ENCODE measurements at places on chromosomes 2 and 18. TPM values are rescaled to one million over a fixed set of nuclear protein-coding genes. Genes with fewer than 3 reads are reported as not detected.
A peak's percentile ranks its signal among the peaks of the same experiment; 100 is the strongest.

- peak overlapping the region; percentile 8 for H3K4me3 ChIP-seq
- DNase-seq = peak; percentile 16
- peak overlapping the region; percentile 90 for H3K27ac ChIP-seq
- H3K36me3 ChIP-seq = peaks cover 30% of the 10 kb centered on the region
Observed at GRCh38 chr2:38652431-38653273, 13.3 kb upstream of the GALM start.

- no peak for DNase-seq
- no peaks in the 10 kb centered on the region for H3K4me1 ChIP-seq
- H3K27me3 ChIP-seq = no peaks in the 10 kb centered on the region
- no peaks in the 10 kb centered on the region for H3K36me3 ChIP-seq
- H3K27ac ChIP-seq = no peak overlapping the region
- H3K4me3 ChIP-seq = no peak overlapping the region
Observed at GRCh38 chr2:49029406-49029805, 124.9 kb downstream of the FSHR start.

The SLC66A2 gene
- total RNA-seq = 34.6 TPM

GRCh38 chr18:23053776-23054457 lies 81.4 kb upstream of the CABLES1 start:
- H3K36me3 ChIP-seq = no peaks in the 10 kb centered on the region
- peaks cover 20% of the 10 kb centered on the region for H3K4me1 ChIP-seq

DNA sequence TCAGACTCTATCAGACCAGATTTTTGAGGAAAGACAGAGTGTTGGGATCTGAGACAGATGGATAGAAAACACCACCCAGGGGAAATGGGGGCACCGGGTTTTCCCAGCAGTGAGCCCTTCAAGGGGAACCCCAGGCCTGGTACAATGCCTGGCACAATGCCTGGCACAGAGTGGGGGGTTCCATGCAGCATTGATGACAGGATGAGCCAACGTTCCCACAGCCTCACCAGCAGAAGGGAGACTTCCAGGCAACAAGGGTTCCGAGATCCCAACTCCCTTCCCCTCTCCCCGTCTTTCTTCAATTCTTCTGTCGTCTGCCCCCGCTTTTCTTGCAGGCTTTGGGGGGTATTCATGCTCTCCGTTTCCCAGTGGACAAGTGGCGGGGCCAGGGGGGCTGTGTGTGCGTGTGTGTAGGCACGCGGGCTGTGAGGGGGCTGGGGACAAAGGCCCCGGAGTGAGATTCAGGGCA lies 132.1 kb upstream of the HAAO start:
- no peak overlapping the region for H3K4me3 ChIP-seq
- no peaks in the 10 kb centered on the region for H3K4me1 ChIP-seq
- H3K36me3 ChIP-seq = no peaks in the 10 kb centered on the region
- no peak for DNase-seq

- H3K4me1 ChIP-seq = no peaks in the 10 kb centered on the region
- no peak overlapping the region for H3K27ac ChIP-seq
- DNase-seq = no peak
- no peaks in the 10 kb centered on the region for H3K36me3 ChIP-seq
- no peak overlapping the region for H3K4me3 ChIP-seq
Observed at GRCh38 chr2:11642972-11643371, 27.0 kb downstream of the NTSR2 start.

The IL18RAP gene
- 3.8 TPM for total RNA-seq

The APOB gene
- total RNA-seq = not detected

GRCh38 chr18:21656402-21656801 lies 44.3 kb downstream of the SNRPD1 start:
- H3K36me3 ChIP-seq = peaks cover 40% of the 10 kb centered on the region
- no peak overlapping the region for H3K27ac ChIP-seq
- no peak for DNase-seq
- no peak overlapping the region for H3K4me3 ChIP-seq
- peaks cover 6% of the 10 kb centered on the region for H3K4me1 ChIP-seq
- no peaks in the 10 kb centered on the region for H3K27me3 ChIP-seq

DNA sequence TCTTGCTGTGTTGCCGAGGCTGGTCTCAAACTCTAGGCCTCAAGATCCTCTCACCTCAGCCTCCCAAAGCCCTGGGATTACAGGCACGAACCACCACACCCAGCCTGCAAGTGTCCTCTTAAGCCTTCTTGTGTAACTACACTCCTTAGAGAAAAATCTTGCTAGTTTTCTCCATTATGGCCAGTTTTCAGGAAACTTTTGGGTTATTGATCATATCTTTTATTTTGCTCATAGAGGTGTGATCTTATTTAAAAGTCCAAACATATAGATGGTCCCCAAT lies 2.4 kb downstream of the SOCS6 start:
- DNase-seq = no peak
- H3K4me3 ChIP-seq = peak overlapping the region; percentile 2
- no peak overlapping the region for H3K27ac ChIP-seq
- peaks cover 28% of the 10 kb centered on the region for H3K27me3 ChIP-seq
- H3K4me1 ChIP-seq = peaks cover 27% of the 10 kb centered on the region
- peaks cover 3% of the 10 kb centered on the region for H3K36me3 ChIP-seq

- no peak overlapping the region for H3K27ac ChIP-seq
- no peak overlapping the region for H3K4me3 ChIP-seq
- H3K36me3 ChIP-seq = no peaks in the 10 kb centered on the region
- no peak for DNase-seq
Observed at GRCh38 chr2:145666552-145666951, 1146.6 kb upstream of the ZEB2 start.

- no peak overlapping the region for H3K27ac ChIP-seq
- no peak overlapping the region for H3K4me3 ChIP-seq
- no peaks in the 10 kb centered on the region for H3K36me3 ChIP-seq
- DNase-seq = no peak
- H3K4me1 ChIP-seq = peaks cover 3% of the 10 kb centered on the region
Observed at GRCh38 chr2:64866797-64867196, 122.4 kb upstream of the SLC1A4 start.

DNA sequence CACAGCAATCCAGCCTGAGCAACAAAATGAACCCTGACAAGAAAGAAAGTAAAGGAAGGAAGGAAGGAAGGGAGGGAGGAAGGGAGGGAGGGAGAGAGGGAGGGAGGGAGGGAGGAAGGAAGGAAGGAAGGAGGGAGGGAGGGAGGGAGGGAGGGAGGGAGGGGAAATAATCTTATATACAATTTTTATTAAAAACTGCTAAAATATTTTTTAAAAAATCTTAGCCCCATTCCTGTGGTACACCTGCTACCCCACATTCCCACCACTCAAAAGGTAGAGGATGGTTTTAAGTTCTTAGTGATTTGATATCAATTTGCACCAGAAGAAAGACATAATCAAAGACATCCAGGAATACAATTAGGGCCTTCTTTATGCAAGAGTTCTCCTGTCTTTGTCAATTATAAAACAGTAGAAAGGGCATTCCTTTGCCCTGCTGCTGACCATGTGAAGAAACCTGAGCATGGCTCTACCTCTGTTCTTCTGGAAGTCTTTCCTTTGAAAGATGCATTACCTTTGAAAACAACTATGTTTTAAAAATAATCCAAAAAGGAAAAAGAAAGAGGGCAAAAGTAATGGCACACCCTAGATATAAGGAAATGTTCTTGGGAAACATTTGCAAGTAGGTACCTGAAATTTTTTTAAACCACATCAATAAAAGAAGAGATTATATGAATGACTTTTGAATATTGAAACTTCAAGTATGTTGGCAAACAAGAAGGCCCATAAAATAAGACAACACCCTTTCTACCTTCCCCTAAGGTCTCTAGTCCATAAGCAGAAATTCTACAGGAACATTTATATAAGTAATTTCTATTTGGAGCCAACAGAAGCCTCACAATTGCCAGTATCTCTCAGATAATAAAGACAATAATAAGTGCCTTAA lies 33.7 kb upstream of the ACVR2A start:
- no peaks in the 10 kb centered on the region for H3K4me1 ChIP-seq
- no peak for DNase-seq
- H3K4me3 ChIP-seq = no peak overlapping the region
- no peak overlapping the region for H3K27ac ChIP-seq

- no peak overlapping the region for H3K4me3 ChIP-seq
- H3K27me3 ChIP-seq = no peaks in the 10 kb centered on the region
- no peaks in the 10 kb centered on the region for H3K36me3 ChIP-seq
- no peaks in the 10 kb centered on the region for H3K4me1 ChIP-seq
- DNase-seq = no peak
Observed at GRCh38 chr18:59742325-59743111, 45.3 kb upstream of the CCBE1 start.

GRCh38 chr2:54657664-54658083 lies 65.8 kb upstream of the EML6 start:
- peaks cover 76% of the 10 kb centered on the region for H3K36me3 ChIP-seq
- no peak overlapping the region for H3K4me3 ChIP-seq
- no peak overlapping the region for H3K27ac ChIP-seq
- H3K27me3 ChIP-seq = no peaks in the 10 kb centered on the region
- peaks cover 16% of the 10 kb centered on the region for H3K4me1 ChIP-seq

DNA sequence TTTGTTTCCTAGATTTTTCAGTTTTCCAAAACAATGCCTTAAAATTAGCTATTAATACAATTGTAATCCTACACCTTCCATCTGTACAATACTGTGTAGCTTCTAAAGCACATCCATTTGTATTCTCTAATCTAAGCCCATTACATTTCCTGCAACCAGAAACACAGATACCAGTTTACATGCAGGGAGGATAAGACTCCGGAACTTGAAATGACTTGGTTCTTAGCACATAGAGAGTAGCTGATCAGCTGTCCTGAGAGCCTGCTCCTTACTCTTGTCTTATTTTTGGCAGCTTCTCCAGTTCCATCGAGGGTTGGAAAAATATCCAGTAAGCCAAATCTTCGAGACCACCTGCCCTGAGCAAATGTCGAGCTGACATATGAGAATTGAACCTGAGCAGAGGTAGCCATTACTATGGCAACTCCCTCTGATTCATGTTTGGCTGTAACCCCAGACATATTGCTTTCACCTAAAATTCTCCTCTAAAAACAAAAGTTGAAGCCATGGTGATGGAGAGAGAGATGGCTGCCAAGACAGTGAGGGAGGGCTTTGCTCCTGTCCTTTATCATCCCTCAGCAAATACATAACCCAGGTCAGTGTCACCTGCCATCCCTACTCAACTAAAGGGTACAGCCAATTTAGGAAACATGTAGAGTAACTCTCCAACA lies 542.8 kb downstream of the IRS1 start:
- no peaks in the 10 kb centered on the region for H3K36me3 ChIP-seq
- no peaks in the 10 kb centered on the region for H3K4me1 ChIP-seq
- no peak overlapping the region for H3K4me3 ChIP-seq
- H3K27ac ChIP-seq = no peak overlapping the region

The RHBDD1 gene
- 45.9 TPM for total RNA-seq

The VSNL1 gene
- not detected for total RNA-seq

DNA sequence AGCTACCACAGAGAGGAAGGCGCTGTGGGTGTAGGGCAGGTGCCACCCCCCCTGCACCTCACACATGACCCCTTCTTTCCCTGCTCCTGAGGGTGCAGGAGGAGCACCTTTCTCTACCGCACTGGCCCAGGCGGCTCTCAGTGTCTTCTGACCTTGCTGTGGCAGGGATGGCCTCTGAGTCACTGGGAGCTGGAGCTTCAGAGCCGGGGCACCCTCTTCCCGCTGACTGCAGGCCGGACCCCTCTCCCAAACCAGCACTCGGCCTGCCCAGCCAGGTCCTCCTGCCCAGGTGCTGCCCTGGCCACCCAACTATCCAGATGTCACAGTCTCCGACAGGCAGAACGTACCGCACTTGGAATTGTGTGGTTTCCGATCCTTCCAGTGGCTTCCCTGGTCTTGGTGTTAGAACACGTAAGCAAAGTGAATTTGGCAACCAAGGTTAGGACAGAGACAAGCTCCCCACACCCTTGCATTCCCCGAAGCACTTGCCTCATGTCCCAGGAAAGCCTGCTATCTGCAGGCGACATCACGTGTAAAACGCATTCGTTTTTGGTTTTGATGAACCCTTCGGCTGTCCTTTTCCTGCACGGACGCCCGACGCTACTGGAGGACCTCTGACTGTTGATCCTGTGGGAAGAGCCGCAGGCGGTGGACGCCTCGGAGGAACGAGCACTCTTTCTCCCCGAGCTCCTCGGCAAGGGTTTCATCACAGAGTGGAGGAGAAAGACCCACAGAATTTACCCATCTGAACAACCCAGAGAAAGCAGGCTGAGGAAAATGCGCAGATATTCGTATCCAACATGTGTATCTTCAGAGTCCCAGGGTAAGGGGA lies 24.7 kb upstream of the KCNG2 start:
- peaks cover 4% of the 10 kb centered on the region for H3K27me3 ChIP-seq
- DNase-seq = no peak
- no peaks in the 10 kb centered on the region for H3K36me3 ChIP-seq
- no peak overlapping the region for H3K27ac ChIP-seq
- H3K4me1 ChIP-seq = no peaks in the 10 kb centered on the region

The ACVR1 gene
- total RNA-seq = 29.6 TPM

The PLEKHH2 gene
- 0.40 TPM for total RNA-seq

DNA sequence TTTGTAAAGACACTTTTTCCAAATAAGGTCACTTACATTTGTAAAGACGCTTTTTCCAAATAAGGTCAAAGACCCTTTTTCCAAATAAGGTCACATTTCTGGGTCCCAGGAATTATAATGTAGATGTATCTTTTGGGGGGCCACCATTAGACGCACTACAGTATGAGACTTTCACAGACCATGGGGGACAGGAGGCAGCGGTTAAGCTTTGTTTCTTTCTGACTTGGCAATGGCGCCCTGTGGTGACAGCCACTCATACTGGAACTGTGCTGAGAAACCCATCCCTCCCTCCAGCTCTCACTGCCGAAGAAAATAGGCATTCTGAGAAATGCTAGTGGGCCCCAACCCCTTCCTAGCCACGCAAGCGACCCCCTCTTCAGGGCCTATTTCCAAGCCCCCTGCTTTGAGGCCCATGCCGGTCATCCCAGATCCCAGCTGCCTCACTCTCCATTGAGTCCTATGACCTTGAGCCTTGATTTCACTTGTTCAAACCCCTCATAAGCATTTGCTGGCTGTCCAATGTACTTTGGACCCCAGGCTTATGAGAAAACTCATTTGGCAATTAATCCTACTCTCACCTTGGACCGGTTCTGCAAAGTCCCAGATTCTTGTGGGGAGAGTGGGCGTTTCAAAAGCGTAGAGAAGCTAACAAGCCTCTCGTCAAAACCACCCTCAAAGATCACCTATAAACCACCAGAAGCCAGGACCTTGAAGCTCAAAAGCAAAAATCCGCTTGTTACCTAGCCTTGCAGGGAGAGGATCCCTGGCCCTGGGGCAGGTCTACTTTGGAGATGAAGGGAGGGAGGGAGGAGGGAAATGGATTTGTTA lies 11.3 kb upstream of the SPATA3 start:
- no peaks in the 10 kb centered on the region for H3K36me3 ChIP-seq
- H3K4me1 ChIP-seq = peaks cover 57% of the 10 kb centered on the region
- peak; percentile 53 for DNase-seq
- peak overlapping the region; percentile 77 for H3K27ac ChIP-seq

GRCh38 chr2:167818521-167818920 lies 428.9 kb downstream of the STK39 start:
- H3K36me3 ChIP-seq = no peaks in the 10 kb centered on the region
- H3K27me3 ChIP-seq = peaks cover 3% of the 10 kb centered on the region
- DNase-seq = no peak

GRCh38 chr2:49582946-49583345 lies 428.6 kb upstream of the FSHR start:
- H3K4me3 ChIP-seq = no peak overlapping the region
- H3K4me1 ChIP-seq = no peaks in the 10 kb centered on the region
- no peak overlapping the region for H3K27ac ChIP-seq
- no peak for DNase-seq
- H3K36me3 ChIP-seq = no peaks in the 10 kb centered on the region

Measured in activated CD4-positive, alpha-beta T cell treated with anti-CD3 and anti-CD28 coated beads, Interleukin-2, amount 10 ng/mL, durations not matched to agents 7 days and 5 days (primary cell).